Gastrocnemius medialis (tissue), 4 donors: ENCODE measurements at places on chromosomes 6 and 20.
A peak's percentile ranks its signal among the peaks of the same experiment; 100 is the strongest.

DNA sequence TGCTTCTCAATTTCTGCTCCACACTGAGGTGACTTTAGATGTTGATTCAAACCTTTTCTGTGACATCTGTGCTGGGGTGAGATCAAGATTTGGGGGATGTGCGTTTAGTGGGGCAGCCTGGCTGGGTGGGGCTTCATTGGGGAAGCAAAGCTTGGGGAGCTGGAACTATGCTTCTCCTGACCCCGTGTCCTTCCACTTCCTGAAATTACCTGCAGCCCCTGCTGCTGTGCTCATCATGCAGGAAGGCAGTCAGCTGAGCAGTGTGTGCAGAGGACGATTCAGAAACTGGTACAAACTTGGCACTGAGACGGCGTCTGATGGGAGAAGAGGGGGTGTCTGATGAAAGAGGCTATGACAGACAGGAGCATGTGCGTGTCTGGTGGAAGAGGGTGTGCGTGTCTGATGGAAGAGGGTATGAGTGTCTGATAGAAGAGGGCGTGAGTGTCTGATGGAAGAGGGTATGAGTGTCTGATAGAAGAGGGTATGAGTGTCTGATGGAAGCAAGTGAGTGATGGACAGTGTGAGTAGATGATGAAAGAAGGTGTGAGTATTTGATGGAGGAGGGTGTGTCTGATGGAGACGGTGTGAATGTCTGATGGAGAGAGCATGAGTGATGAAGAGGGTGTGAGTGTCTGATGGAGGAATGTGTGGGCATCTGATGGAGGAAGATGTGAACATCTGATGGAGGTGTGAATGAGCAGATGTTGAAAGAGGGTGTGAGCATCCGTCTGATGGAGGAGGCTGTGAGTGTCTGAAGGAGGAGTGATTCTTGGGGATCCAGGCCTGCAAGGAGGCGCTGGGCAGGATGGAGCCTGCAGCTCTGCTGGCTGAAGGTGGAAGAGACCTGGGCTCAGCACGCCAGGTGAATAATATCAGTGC, 103.4 kb downstream of the SYCP2 start:
- no peak for DNase-seq

DNA sequence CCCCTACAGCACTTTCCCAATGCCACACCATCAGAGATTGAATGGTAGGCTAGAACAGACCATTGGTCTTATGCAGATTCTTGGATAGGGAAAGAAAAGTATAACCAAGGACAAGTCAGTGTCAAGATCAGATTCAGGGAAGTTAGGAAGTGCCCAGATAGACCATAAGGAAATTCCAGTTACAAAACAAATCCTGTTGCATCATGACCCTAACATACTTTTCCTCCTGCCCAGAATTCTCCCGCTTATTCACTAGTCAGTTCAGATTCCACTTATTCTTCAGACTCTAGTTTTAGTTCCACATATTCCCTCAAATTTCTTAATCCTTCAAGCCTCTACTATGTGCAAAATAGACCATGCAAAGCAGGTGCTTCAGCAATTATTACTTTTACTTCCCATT, 20.7 kb downstream of the METTL24 start:
- DNase-seq = no peak

GRCh38 chr6:43635387-43636307, at the start of gene MAD2L1BP:
TSS of gene MAD2L1BP (plus strand) at chr6:43635840. CDS start at chr6:43635876, 36 bp downstream.
- peak; percentile 58 for DNase-seq

DNA sequence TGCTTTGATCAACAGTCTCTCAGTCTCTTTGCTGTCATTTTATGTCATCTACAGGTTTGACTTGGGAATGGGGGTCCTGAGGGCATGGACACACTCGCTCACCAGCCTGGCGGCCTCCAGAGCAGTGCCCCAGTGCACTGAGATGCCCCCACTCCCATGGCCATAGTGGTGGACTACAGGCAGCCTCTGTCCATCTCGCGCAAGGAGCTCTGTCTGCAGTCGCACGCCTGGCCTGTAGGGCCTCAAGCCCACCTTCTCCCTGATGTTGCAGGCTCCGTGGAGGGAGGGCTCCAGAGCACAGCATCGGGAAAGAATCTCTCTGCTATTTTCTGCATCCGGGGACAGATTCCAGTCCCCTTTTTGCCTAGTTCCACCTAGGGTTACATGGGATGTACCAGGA, 22.6 kb downstream of the DDO start:
- DNase-seq = no peak

GRCh38 chr20:46122071-46122470, 4.0 kb downstream of the CD40 start:
- no peak for DNase-seq
